ENCODE measurements at places on chromosomes 16 and 17.
A peak's percentile ranks its signal among the peaks of the same experiment; 100 is the strongest.

DNA sequence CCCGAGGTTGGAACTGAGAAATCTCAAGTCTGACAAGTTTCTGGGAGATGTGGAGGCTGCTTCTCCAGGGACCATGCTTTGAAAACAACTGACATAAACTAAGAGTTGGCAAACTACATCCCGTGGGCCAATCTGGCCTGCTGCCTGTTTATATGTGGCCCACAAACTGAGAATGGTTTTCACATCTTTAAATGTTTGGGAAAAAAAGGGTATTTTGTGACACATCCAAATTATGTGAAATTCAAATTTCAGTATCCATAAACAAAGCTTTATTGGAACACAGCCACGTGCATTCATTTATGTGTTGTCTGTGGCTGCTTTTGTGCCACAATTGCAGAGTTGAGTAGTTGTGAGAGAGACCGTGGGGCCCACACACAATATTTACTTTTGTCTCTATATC is 163.8 kb upstream of the PIRT start:
- no peak for DNase-seq

DNA sequence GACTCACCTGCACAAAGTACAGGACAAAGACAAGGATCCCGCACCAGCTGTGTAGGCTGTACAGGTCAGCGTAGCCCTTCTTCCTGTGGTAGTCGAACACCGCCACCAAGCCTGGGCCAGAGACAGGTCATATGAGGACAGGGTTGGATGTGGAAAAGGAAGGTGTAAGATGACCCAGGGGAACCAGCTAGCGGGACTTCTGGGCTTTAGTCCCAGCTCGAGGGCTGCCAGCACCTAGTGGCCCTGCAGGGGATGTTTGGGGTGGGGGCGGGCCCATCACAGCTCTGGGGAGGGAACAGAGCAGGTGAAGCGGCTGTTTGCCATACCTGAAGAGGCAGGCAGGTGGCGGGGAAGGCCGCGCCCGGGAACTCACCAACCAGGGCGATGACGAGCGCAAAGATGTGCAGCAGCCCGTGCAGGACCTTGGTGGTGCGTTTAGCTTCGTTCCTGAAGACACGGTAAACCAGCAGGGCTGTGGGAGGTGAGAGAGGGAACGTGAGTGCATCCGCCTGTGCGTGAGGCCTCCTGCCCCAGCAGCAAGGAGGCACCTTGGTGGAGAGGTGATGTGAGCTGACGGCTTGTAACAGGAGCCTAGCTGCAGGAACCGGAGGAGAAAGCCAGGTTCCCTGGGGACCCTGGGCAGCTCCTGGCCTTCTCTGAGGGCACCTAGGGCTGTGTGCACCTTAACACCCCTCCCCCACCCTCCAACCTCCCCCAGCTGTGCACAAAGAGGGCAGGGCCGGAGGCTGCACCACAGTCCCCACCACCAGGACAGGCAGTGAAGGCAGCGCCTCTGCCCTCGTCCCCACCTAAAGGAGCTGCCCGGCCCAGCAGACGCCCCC is 10.2 kb downstream of the CYB561 start:
- DNase-seq = peak; percentile 58

- DNase-seq = peak; percentile 63
Measured at GRCh38 chr16:87465306-87465705, 27.5 kb downstream of the ZCCHC14 start.

GRCh38 chr17:40373324-40373723 is 8.8 kb upstream of the GJD3 start:
- DNase-seq = peak; percentile 53

DNA sequence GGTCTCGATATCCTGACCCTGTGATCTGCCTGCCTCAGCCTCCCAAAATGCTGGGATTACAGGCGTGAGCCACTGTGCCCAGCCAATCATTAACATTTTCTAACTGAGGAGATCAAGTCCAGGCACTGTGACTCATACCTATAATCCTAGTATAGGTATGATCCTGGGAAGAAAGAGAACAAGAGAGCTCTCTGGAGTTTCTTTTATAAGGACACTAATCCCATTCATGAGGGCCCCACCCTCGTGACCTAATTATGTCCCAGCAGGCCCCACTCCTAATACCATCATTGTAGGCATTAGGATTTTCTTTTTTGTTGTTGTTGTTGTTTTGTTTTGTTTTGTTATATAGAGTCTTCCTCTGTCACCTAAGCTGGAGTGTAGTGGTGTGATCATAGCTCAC is 80.4 kb downstream of the CACNG3 start:
- no peak for DNase-seq

DNA sequence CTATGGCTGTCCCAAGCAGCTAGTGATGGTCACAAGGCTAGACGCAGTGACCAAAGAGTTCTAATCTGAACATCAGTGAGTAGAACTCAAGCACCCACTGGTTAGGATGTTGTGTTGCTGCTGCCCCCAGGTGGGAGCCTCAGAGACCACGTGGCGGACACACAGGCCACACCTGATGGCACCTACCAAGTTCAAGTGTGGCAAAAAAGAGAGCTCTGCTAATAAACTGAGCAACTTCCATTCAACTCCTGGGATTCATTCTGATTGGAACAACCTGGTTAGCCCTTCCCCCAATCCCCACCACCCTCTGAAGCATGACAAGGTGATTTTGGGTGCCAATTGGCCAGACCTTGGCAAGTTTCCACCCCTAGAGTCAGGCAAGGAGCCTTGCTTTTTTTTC is 3.5 kb upstream of the LCMT1 start:
- DNase-seq = no peak

DNA sequence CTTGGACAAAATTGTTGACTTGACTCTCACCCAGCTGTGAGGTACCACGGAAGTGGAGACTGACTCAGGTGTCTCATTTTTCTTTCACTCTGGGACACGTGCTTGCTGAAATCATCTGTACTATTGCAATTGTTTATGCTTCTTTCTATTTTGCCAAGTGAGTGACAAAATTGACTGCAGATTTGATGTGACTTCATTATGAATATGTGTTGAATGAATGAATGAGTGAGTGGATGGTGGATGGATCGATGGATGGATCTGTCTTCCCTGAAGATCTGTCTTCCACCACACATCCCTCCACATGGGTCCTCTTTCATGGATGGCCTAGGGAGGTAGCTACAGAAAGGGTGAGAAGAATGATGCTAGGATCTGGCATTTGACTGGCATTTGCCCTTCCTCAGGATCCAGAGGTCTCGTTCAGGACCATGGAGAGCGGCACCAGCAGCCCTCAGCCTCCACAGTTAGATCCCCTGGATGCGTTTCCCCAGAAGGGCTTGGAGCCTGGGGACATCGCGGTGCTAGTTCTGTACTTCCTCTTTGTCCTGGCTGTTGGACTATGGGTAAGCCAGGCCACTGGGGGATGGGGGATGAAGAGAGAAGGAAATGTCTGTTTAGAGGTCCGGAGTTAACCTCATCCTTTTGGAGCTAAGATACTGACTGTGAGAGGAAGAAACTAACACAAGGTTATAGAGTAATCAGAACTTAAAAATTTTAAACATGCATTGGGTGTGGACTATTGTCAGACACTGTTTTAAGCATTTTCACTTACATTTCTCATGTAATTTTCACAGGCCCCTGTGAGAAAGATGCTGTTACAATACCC is 12.7 kb downstream of the SLC5A11 start:
- DNase-seq = peak; percentile 51
